Bladder microvascular endothelial cell (primary cell): ENCODE measurements at places on chromosomes 12 and 14. TPM values are rescaled to one million over a fixed set of nuclear protein-coding genes. Genes with fewer than 3 reads are reported as not detected.

Gene OTOGL
- total RNA-seq: 0.16 and 0.38 TPM in 2 replicates

Gene PLXNC1
- total RNA-seq: 0.16 and 0.31 TPM in 2 replicates

Gene DHRS2
- 0.13 and 0.16 TPM in 2 replicates for total RNA-seq

Gene APOF
- not detected in 2 replicates for total RNA-seq

Gene LMO3
- total RNA-seq: not detected in 2 replicates

Gene TMPRSS12
- total RNA-seq: not detected in 2 replicates
